ENCODE measurements at places on chromosomes 12 and 14.

GRCh38 chr14:68669111-68669511 lies 123.8 kb downstream of the ZFP36L1 start:
- no peak for DNase-seq

GRCh38 chr12:75337905-75338304 lies 3.4 kb downstream of the GLIPR1L1 start:
- no peak for DNase-seq

DNA sequence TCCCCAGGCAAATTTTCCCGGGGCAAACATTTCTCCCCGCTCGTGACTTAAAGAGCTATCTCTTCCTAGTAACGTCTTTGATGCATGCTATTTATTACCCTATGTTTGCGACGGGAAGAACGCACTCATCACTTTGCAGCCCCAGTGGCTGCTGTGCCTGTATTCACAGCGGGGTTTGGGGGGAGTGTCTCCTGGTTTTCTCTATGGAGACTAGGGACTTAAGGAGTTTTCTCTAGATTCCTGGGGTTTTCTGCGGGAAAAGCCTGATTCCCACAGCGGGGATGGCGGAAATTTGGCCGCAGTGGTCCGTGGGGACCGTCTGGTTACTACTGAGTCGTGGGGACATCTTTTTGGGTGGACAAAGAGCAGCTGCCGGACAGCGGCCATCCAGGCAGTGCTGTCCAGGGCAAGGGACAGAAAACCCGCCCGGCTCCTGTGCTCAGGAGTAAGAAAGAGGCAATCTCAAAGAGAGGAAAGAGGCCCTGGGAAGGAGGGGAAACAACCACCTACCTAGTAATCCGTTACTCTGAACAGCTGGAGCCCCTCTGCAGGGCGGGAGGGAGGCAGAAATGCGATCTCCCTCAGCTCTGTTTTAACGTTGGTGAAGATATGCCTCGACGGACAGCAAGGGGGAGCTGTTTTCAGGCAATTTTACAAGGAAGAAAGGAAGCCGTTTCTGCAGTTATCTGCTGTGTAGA lies 771 bp upstream of the AVPR1A start:
- no peak for DNase-seq

GRCh38 chr12:127911291-127911690 lies 355.7 kb upstream of the TMEM132C start:
- no peak for DNase-seq

GRCh38 chr12:39846971-39847650 lies 227.5 kb upstream of the ABCD2 start:
- DNase-seq: no peak

GRCh38 chr14:89304972-89305703 lies 111.9 kb downstream of the FOXN3 start:
- no peak for DNase-seq

GRCh38 chr14:31196839-31197492 lies 10.6 kb downstream of the HECTD1 start:
- DNase-seq: no peak

DNA sequence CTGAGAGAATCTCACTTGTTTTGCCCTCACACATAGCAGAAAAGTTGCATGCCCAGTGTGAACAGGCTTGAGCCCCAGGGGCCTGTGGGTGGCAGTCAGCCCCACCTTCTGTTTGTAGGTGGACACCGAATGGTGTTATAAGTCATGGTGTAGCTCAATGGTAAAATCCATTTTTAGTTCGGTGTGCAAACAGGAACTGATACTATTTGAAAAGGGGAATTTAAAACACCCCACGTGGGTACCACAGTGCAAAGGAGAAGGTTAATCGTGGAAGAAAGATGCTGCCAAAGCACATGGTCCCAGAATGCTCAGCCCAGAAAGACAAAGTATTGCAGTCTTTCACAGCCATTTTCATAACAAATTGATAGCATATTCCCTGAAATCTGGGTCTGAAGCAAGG lies 71.8 kb upstream of the GZMB start:
- DNase-seq: no peak

- DNase-seq: no peak
These were observed 368.0 kb upstream of the PDE3A start for GRCh38 chr12:20000229-20000849.

DNA sequence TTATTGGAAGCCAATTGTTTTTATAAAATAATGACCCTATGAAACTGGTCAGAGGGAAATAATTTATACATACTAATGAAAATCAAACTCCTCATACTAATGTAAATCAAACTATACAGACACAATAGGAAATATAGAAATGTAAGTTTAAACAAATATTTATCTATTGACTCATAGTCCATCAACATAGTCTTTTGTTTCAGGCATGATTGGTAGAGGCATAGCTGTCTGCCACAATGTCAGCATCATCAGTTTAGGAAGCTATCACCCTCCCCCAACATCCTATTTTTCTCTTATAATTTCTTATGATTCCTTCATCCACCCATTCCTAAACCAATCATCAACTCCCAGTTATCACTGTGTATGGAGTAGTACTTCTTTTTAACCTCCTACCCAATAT lies 117.7 kb downstream of the SLC38A6 start:
- DNase-seq: no peak

DNA sequence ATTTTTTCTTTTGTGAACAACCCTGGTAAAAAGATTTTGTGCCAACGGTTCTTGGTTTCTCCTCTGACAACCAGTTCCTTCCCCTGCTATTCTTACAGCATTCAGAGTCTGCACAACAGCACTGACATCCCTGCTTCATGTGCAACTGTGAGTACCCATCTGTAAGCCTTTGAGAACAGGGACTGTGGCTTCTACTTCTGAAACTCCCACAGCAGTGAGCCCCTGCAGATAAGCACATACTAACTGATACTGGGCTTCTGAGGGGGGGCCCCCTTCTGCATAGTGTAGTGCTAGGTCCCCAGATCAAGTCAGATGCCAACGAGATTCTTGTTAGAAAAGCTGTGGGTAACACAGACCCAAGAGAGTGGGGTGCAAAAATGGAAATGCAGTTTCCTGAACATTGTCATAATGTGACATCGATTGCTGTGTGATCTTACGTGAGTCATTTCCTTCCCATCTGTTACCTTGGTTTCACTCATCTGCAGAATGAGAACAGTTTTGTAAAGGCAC lies 11.1 kb upstream of the NINJ2 start:
- no peak for DNase-seq

GRCh38 chr12:15706010-15706676 lies 83.0 kb downstream of the EPS8 start:
- no peak for DNase-seq

- DNase-seq: no peak
These were observed 5.4 kb downstream of the UBR7 start for GRCh38 chr14:93212432-93212831.

GRCh38 chr12:22474970-22475720 lies 69.2 kb downstream of the C2CD5 start:
- DNase-seq: no peak

DNA sequence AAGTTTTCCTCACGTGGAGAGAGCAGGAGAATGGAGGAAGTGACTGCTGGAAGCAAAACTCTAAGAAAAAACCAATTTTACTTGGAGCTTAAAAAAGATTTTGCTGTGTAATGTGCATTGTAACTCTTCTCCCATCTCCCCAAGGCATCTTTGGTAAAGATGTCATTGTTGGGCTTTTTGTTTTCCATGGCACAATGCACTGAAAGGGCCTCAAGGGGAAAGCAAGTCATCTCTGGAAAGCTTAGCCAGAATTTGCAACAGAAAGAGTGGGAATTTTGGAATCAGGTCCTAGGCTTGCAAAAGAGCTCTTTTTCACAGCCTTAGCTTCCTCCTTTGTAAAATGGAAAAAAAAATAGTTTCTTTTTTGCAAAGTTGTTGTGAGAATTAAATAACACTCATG lies 7.9 kb upstream of the PPM1A start:
- DNase-seq: no peak

DNA sequence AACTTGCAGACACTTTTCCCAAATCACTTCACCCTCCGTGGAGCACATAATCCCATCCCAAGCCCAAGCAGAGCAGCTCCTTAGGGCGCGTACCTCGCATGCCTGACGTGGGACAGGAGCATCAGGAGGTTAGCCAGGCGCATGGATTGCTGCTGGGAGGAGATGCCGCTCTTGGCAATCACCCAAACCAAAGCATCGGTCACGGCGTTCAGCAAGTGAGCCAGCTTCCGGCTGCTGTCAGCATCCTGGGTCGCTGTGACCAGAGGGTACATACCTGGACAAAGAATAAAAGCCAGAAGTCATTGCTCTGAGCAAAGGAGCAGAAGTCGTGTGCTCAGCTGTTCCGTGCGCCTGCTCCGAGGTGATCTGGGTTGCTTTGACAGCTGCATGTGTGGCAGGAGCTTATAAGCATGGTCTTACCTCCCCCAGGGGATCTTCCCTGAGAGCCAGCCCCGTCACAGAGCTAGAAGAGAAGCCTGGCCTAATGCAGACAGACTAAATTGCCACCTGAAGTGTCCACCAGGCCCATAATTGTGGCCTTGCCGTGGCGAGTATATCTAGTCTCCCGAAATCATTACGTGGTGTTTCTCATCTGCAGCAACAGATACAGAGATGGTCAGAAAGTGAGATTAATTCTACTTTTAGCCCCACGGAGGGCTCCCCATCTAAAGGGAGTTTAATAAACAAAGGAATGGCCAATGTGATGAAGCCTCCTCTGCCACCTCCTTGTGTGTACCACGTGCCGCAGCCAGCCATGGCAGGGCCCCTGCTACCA lies 59.1 kb downstream of the ESR2 start:
- DNase-seq: no peak

GRCh38 chr12:65510584-65511050 lies 232.1 kb downstream of the MSRB3 start:
- DNase-seq: no peak

DNA sequence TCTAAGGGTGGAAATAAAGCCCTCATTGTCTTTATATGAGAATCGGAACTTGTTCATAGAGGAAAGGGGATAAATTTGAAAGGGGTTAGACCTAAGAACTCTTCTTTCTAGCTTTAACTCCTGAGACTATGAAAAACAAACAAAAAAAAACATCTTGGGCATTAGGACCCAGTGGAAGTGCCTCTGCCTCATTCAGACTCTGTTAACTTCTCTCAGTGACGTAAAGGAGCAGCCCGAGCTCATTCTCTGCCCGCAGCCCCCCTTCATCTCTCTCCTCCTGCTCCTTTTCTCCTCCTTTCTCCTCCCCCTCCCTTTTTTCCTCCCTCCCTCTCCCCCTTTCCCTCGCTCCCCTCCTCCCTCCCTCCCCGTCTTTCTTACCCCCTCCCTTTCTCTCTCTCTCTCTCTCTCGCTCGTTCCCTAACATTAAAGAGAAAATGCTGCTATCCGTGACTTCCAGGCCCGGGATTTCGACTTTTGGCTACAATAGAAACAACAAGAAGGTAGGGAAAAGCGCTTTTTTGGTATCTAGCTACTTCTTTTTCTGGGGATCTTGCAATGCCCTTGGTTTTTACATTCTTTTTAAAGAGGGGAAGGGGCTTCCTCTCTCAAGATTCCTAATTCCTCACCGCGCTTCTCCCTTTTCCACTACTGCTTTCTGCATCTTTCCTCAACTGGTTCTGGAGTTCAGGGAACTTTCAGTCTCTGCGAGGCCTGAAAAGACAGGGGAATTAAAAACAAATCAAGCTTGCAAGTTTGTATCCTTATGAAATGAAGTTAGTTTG lies at the start of gene RBMS2:
Gene RBMS2, plus strand, starts transcription at position 231 of the 782 bp plus-strand sequence. Its CDS starts 204 bp downstream, at position 435.
- DNase-seq: peak; percentile 89

- no peak for DNase-seq
These were observed 10.6 kb downstream of the MCRS1 start for GRCh38 chr12:49557187-49557916.

GRCh38 chr12:6541371-6542165 lies 7.3 kb downstream of the GAPDH start:
- no peak for DNase-seq

GRCh38 chr14:92108345-92109254 lies 2.2 kb upstream of the ATXN3 start:
- no peak for DNase-seq

GRCh38 chr14:92888896-92889295 lies 34.1 kb upstream of the CHGA start:
- DNase-seq: no peak

DNA sequence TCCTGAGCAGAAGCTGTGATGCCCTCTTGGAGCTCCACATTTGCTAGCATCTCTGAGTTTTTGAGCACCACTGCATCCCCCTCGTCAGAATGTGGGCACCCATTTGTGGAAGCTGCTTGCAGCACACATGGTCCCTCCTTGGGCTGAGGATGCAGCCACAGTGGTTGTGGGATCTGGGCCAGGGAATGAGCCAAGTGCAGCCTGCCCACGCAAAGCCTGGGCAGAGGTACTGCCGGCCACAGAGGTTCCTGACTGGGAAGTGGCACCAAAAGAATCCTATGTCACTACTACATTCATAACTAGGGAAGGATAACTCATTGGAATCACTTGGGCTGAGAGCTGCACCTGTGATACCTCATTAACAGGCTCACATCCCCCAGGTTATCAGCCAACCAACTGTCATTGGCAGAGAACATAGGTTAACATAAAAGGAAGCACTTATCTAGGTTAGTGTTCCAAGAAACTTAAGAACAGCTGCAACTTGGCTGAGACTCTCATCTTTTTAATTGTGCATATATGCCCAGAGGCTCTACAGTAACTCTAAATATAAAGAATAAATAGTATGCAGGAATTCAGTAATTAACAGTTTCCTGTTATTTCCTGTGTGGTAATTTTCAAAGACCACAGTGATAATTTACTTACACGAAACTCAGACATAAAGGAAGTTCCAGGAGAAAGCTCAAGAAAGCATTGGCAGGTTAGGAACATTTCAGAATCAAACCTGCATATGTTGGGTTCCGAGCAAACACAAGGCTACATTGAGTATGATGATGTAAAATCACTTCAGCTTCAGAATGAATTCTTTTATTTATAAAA lies 145.3 kb downstream of the BCAT1 start:
- DNase-seq: no peak

DNA sequence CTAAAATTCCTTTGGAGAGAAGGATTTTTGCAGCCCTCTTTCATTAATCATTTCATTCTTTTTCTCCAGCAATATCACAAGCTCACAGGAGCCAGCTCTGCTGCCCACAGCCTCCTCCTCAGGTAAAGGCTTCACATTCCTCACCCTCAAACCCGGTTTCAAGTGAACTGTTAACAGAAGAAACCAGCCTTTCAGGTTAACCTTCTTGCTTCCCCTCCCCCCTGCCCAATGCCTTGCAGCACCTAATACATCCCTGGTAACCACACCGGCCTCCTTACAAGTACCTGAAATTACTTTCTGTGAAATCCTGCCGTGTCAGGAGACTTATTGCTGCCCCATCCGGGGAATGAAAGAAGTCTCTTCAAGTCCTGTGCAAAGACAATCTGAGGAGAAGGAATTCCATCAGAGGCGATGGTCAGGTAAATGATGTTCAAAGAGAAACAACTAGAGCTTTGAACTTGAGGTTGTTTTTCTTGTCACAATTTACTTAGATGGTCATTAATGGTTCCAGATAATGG lies 111.2 kb downstream of the MYRFL start:
- DNase-seq: no peak
